ENCODE measurements at places on chromosomes 6 and 20.

- no peak for DNase-seq
Observed at GRCh38 chr20:47551841-47552240, 50.2 kb downstream of the NCOA3 start.

DNA sequence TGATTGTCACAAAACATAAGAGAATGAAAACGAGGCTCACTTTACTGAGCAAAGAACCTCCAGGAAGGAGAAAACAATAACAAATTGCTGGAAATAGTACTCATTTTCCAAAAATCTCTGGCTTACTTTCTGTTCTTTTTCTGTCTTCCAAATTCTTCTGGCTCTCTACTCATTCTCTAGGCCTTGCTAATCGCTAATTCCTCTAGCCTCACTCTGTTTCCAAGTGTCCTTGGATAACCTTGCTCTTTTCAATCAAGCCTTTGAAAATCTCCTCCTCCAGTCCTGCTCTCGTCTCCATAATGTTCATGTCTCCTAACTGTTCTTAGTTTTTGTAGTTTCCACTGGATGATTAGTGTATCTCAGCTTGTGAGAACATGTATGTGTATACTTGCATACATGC, 96.2 kb upstream of the MAP7 start:
- DNase-seq: no peak

DNA sequence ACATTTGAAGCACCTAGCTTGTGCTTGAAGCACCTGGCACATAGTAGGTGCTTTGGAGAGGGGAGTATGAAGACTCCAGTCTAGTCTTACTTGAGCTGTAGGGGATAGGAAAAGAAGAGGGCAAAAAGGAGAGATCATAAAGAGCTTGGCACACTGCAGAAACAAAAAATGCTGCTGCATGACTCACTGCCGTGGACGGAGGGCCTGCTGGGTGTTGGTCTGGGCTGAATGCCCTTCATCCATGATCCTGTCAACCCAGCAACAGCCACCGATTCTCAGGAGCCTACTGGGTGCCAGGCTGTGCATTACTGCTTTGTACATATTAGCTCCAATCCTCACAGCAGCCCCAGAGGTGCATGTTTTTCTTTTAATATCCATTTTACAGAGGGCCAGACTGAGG, 6.0 kb downstream of the PDYN start:
- DNase-seq: no peak

- DNase-seq: no peak
Observed at GRCh38 chr6:162056745-162057144, 670.8 kb downstream of the PRKN start.

GRCh38 chr6:78435671-78436070, 431.7 kb upstream of the IRAK1BP1 start:
- DNase-seq: no peak

- DNase-seq: no peak
Observed at GRCh38 chr6:101146389-101146788, 247.1 kb upstream of the GRIK2 start.

DNA sequence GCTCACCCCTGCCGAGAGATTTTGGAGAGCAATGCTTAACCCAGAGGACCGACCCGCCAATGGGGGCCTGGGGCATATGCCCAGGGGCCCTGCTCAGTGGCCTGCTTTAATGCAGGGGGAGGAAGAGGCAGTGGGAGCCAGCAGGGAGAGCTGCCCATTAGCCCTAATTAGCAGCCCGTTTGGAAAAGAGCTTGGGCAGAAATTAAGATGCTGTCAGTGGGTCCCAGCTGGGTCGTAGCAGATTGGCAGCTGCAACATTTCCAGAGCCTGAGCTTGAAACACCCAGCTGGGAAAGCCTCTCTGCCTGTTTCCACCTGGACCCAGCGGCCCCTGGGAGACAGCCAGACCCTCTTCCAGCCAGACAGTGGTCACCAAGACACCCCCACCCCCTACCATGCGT, 39.5 kb downstream of the CD40 start:
- no peak for DNase-seq

DNA sequence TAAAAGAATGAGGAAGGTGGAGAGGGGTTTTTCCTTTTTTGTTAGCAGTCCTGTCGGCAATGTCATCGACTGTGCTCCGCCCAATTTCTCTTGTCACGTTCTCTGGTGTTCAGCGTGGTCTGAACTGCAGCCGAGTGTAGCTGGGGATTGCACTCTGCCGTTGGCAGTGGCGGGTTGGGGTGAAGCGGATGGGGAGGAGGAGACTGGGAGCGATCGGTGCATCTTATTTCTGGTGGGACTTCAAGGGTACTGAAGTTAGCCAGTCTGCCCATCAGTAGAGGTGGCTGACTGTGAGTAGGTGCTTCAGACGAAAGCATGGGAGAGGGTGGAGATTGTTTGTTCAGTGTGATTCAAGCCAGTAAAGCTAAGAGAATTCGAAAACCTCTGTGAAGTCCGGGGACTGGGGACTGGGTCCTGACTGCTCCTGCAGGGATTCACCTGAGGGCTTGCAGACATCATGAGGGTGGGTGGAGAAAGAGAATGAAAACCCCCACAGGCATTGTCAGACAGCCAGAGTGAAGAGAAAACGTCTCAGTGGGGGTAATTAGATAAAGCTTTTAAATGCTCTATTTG, 5.1 kb downstream of the RREB1 start:
- DNase-seq: no peak

DNA sequence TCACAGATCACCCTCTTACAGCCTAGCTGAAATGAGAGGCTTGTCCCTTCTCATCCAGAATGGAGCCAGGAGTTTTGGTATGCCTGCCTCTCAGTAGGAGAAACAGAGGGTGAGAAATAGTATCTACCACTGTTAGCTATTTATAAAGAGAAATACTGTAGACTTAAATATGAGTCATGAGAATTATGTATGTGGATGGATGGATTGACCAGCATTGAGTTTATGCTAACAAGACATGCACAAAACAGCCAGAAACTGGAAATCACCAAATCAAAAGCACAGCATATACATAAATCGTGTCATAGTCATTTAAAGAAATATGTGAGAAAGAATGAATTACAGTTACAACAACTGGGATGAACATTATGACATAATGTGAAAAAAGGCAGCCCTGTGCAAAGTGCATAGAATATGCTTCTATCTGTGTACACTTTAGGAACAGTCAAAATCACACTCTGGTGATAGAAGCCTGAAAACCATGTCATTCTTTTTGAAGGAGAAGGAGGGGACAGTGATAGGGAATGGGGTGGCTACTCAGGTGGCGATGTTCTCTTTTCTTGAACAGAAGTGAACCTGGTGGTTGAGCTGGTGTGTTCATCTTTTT, 79.8 kb upstream of the KIF25 start:
- DNase-seq: no peak

DNA sequence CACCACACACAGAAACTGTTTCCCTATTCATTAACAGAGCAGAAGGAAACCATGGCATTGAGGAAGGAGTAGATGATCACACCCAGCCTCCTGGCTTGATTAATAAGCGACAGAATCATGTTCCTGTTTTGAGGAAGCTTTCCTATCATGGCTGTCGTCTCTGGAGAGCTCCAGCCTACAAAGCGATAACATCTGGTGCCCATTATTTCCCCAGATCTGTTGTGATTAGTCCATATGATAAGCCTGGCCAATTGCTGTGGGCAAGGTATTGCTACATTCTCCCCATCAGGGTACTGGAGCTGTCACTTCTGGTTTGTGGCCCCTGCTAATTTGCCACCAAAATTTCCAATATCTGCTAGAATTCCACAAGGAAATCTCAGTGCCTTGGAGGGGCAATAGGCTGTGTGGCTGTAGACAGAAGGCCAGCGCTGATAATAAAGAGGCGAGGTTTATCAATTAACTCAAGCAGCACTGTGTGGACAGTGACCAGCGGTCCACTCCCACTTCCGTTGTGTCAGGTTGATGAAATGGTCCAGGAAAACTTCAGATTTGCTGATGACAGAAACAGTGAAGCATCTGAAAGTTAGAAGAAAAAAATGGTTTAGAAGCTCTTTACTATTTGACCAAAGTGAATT, 66.4 kb downstream of the OLIG3 start:
- DNase-seq: no peak

DNA sequence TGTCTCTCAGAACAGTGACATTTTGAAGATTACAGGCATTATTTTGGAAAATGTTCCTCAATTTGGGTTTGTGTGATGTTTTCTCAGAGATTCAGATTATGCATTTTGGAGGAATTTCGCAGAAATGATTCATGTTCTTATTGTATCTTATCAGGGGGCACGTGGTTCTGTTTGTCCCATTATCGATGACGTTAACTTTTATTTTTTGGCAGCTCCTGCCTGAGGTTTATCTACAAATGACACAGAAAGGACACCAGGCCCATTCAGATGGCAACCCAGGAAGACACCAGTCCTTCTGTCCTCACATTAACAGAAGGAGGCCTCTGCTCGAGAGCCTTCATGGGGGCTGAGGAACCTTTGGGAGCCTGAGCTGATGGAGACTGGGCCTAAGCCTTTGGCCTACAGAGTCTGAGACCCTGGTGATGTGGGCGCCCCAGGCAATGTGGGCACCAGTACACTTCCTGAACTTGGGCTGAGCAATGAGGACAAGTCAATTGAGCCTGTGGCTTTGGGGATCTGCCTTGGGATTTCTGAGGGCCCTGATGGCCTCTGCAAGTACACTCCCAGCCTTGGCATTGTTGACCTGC, 41.2 kb upstream of the EZR start:
- DNase-seq: no peak

DNA sequence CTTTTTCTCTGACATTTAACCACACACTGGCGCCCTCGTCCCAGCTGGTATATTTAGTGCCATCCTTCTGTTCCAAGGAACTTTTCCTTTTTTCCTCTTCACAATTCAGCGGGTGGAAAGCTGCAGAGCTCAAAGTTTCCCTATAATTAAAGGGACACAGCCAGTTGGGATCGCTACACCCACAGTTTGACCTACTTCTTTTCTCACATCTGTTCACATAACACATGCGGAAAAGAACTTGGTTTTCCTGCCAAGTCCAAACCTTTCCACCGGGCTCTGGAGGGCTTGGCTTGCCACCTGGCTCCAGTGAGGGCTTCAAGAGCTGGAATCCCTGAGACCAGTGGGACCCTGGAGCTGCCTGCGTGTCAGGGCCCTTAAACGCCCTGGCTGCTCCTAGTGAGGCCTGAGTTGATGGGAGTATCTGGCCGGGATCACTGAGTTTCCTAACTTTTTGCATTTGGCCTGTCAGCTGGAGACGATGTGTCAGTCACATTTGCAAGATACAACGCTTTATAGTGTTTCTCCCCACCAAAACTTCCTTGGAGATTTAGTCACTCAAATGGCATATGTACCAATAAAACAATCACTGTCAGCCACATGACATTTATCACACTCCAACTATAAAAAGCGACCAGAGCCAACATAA, 176.0 kb downstream of the SASH1 start:
- no peak for DNase-seq

GRCh38 chr6:40162074-40162473, 227.8 kb upstream of the MOCS1 start:
- no peak for DNase-seq

GRCh38 chr6:161369339-161369738, 95.5 kb upstream of the AGPAT4 start:
- no peak for DNase-seq

DNA sequence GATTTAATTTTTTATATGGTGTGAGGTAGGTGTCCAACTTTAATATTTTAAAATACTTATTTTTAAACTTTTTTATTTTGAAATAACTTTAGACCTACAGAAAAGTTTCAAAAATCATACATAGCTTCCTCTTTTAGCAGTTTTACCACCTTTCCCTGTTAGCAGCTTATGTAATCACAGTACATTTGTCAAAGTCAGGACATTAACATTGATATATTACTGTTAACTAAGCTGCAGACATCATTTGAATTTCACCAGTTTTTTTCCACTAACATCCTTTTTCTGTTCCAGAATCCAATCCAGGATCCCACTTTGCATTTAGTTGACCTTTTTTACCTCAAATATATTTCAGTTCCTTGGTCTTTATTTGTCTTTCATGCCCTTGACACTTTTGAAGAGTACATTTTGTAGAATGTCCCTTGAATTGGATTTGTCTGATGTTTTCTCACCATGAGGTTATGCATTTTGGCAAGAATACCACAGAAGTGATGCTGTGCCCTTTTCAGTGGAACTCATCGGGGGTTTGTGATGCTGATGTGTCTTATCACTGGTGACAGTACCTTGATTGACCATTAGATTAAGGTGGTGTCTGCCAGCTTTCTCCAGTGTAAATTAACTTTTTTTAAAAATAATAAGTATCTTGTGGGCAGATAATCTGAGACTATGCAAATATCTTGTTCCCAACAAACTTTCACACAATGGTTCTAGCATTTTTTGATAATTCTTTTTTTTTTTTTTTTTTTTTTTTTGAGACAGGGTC, 33.4 kb downstream of the TTLL9 start:
- no peak for DNase-seq

GRCh38 chr6:156657296-156657695, 119.9 kb upstream of the ARID1B start:
- no peak for DNase-seq

DNA sequence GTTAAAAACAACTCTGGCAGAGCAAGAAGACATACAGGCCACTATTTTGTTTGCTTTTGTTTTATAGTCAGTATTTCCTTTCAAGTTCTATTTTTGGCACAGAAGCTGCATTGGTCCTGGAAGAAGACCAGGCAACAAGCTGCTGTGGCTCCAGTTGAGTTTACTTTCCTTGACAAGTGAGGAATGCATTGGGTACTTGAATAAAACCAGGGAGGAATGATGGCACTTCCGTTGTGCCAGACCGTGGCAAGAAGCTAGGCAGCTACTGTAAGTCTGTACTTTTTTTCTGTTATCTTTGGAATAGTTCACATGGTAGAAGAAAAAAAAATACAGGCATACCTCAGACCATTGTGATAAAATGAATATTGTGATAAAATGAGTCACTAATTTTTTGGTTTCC, 66.3 kb downstream of the NCOA3 start:
- DNase-seq: no peak

- DNase-seq: no peak
Observed at GRCh38 chr20:45485388-45485787, 15.8 kb downstream of the WFDC2 start.

GRCh38 chr6:148074738-148075137, 267.9 kb upstream of the SASH1 start:
- no peak for DNase-seq

DNA sequence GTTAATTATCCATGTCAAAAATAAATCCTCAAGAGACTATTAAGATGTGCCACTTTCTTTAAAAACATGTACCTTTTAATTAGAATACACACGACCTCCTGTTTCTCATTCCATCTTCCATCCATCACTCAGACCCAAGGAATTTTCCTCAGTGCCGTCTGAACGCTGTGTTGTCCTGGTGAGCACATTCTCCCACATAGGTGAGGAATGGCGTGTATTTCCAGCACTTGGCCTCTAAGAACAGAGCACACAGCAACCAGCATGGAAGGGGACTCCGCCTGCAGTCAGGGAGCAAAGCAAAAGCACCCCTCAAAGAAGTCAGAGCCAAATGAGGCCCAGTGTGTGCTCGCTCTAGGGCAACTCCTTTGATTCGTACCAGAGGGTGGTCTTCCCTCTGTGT, 45.9 kb downstream of the TBXT start:
- DNase-seq: no peak

GRCh38 chr20:42179768-42180167, 561.6 kb upstream of the CHD6 start:
- DNase-seq: no peak
